Activated naive CD4-positive, alpha-beta T cell treated with anti-CD3 and anti-CD28 coated beads, Interleukin-2, amount 50 U/mL, for 16 hours (primary cell): ENCODE measurements at places on chromosomes 5 and 9.

DNA sequence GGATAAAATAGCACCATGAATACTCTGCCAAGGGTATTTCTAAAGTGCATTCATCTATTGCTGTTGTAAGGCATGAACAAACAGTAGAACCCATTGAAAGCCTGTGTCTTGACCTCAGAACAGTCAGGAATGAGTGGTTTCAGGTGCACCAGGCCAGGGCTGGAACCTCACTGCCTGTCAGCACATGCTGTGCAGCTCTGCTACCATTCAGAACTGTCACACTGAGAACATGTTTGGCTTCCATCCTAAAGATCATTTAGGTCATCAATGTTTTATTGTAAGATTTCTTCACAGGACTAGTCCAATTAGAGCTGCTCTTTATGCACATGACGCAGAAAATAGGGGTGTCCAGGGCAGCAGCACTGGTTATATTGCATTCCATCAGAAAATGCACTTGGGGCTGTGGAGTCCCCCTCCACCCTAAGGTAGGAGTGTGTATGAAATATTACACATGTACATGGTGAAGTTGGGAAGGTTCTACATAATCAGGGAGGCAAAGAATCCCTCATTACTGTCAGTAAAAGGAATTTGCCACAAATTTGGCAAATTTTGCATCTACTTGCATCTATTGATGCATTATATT is 408.0 kb downstream of the CTNND2 start:
- DNase-seq: no peak

- DNase-seq: no peak
Observed at GRCh38 chr9:14007190-14007769, 306.7 kb downstream of the NFIB start.

DNA sequence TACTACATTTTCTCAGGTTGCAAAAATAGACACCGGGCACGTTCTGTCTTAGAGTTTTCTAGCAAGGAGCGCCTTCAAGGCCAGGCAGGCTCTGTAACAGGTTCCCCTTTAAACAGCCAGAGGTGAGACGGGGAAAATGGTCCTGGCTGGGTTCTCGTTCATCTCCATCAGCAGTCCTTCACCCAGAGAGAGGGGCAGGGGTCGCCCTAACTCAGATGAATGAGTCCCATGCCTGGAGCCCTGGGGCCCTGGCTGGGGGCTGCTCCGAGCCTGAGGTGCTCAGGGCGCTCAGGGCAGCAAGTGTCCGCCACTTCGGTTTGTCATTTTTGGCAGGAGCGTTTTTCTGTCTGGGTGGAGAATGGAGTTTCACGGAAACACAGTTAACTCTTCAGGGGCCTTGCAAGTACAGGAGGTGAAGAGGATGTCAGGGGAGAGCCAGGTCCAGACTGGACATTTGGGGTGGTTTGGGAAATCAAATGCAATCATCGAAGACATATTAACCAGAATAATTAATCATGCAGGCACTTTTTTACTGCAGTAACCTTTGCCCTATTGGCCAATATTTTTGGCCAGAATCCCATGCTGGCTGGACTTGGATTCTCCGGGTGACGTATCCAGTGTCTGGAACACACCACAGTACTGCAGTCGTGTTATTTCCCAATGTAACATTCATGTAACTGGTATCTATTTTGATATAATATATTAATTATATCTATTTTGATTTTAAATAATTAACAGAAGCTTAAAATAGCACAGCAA is 2.9 kb downstream of the NTNG2 start:
- DNase-seq: no peak

DNA sequence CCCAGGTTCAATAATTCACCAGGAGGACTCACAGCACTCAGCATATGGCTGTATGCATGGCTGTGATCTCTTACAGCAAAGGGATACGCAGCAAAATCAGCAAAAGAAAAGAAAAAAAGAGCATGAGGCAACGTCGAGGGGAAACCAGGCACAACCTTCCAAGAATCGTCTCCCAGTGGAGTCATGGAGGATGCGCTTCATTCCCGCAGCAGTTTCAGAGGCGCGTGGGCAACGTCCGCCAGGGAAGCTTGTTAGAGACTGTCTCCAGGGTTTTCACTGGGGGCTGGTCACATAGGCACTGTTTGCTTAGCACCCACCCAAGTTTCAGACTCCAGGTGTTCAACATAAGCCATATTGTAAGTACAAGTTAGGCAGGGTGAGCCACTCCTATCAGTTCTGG is 44.6 kb downstream of the NSG2 start:
- no peak for DNase-seq

DNA sequence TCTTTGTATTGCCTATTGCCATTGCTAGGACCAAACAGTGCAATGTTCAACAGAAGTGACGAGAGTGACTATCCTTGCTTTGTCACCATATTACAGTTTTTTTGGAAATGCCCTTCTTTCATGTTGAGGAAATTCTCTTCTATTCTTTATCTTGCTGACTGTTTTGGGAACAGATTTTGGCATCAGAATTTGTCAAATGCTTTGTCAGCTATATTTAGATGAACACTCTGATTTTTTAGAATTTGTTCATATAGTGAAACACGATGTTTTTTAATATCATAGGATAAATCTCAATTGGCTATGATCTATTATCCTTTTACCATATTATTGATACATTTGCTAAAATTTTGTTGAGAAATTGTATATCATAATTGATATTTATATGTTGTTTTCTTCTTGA is 31.4 kb downstream of the FBN2 start:
- DNase-seq: no peak

DNA sequence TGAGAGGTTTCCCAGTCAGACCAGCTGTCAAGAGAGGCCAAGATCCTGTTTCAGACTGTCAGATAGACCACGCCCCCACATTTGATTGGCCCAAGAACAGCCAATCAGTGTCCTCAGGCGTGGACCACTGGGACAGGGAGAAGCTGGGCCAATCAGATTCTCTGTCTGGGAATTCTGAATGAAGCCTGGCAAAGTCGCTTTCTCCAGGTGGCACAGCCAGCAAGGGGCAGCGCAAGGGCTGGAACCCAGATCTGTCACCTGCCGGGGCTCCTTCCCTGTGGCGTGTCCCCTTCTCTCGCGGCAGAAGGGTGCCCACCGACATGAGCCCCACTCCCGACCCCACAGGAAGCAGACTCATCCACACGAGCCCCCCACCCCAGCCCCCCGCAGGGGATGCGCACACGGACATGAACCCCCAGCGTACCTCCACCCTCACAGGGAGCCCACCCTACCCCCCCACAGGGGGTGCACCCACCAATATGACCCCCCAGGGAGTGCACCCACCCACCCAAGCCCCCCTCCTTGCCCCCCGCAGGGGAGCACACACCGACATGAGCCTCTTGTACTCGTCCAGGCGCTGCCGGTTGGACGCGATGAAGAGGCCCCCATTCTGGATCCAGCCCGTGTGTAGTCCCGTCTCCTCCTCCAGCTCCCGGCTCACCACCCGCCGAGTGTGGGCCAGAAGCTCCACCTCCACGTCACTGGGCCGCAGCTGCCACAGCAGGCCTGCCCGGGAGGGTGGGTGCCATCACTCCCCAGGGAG is 6.1 kb downstream of the SARDH start:
- DNase-seq: no peak

- DNase-seq: no peak
Observed at GRCh38 chr5:150024346-150024984, 23.9 kb downstream of the HMGXB3 start.

DNA sequence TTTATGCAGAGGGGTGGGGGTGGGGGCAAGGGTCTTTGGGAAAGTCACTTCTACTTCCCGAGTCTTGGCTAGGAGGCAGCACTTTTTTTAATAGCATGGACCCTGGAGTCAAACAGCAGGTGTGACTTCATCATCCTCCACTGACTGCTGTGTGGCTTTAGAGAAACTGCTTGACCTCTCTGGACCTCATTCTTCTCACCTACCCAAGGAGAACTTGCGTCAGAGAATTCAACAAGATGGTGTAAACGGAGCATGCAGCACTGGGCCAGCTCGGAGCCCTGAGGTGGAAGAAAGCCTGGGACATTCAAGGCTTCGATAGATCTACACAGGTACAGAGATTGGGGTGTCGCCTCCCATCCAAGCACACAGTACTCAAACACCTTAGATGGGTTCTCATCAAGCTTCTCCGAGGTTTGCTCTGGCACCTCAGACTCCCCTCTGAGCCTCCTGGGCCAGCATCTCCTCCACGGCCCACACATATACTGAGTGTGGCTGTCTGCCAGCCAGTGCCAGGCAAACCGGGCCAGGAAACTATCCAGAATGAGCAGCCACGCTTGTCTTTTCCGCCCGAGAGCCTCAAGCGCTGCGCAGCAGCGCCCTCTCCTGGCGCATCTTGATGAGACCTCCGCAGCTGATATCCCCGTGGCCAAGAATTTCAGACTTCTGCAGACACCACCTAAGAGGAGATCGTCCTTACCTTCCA is 4.6 kb upstream of the SLC25A48 start:
- no peak for DNase-seq

- DNase-seq: no peak
Observed at GRCh38 chr5:93883459-93883858, 142.1 kb upstream of the POU5F2 start.

- DNase-seq: no peak
Observed at GRCh38 chr9:96080364-96080763, 204.9 kb downstream of the ERCC6L2 start.

DNA sequence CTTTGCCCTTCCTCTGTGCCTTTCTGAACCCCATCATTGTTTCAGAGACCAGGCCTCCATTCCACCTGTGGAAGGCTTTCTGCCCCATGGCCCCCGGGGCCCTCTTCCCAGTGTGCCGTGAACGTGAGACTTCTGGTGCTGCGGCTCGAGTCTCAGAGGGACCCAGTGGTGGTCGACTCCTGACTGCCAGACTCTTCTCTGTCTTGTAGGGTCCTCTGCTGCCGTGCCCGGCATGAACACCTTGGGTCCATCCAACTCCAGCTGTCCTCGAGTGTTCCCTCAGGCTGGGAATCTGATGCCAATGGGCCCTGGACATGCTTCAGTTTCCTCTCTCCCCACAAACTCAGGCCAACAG is 20.1 kb upstream of the LTC4S start:
- DNase-seq: no peak

- no peak for DNase-seq
Observed at GRCh38 chr9:75699625-75700251, 190.7 kb upstream of the PCSK5 start.

GRCh38 chr5:17400724-17401469 is 97.1 kb upstream of the TAF11L2 start:
- no peak for DNase-seq

GRCh38 chr9:114369216-114370130 is 18.3 kb downstream of the AKNA start:
- no peak for DNase-seq

- no peak for DNase-seq
Observed at GRCh38 chr9:79134654-79135053, 437.1 kb upstream of the TLE4 start.

GRCh38 chr9:121734465-121734864 is 83.0 kb downstream of the DAB2IP start:
- no peak for DNase-seq

DNA sequence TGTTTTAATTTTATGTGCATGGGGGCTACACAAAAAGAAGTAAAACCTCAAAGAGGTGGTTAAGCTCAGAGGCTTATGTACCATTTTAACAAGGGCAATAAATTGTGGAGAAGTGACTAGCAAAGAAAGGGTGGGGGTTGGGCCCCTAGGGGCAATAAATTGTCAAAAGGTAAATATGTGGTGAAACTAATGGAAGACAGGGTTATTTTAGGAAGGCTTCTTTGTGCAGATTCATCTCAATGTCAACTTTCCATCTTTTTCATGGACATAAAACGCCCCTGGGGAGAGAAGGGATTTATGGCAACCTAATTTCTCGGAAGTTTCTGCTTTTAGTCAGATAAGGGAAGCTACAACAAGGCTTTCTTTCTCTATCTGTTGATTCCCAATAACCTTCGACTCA is 42.5 kb upstream of the GOLM1 start:
- no peak for DNase-seq

- DNase-seq: no peak
Observed at GRCh38 chr5:118981783-118982182, 6.6 kb downstream of the DTWD2 start.

DNA sequence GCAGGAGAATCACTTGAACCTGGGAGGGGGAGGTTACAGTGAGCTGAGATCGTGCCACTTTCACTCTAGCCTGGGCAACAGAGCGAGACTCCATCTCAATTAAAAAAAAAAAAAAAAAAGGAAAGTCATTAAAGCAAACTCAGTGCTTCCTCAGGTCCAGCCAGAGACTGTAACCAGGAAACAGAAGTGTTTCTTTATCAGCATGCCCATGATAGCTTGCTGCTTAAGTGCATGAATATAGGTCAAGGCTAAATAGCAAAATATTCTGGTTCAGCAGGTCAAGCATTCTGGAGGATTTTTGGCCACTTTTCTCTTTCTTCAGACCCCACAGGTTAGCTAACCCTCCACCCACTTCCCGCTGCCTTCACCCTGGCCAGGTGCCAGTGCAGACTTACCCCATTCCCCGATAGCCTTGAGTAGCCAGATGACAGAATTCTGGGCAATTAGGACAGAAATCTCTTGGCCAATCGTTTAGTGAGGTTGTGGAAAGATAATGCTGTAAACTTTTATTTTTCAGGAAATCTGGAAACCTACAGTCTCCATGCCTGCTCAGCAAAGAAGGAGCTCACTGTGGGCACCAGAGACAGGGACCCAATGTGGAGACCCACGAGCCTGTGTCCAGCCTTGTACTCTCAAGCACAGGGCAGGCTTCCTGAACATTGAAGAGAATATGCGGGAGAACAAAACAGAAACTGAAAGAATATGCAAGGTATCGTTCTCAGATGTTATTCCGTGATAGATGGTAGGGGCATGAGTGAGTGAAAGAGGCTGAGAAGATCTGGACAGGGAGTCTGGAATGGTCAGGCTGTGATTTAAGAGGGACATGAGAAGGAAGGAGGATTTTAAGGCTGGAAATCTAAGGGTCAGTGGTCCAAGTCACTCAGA is 4.2 kb upstream of the UGT3A2 start:
- no peak for DNase-seq

- no peak for DNase-seq
Observed at GRCh38 chr9:75463871-75464270, 375.6 kb downstream of the OSTF1 start.

DNA sequence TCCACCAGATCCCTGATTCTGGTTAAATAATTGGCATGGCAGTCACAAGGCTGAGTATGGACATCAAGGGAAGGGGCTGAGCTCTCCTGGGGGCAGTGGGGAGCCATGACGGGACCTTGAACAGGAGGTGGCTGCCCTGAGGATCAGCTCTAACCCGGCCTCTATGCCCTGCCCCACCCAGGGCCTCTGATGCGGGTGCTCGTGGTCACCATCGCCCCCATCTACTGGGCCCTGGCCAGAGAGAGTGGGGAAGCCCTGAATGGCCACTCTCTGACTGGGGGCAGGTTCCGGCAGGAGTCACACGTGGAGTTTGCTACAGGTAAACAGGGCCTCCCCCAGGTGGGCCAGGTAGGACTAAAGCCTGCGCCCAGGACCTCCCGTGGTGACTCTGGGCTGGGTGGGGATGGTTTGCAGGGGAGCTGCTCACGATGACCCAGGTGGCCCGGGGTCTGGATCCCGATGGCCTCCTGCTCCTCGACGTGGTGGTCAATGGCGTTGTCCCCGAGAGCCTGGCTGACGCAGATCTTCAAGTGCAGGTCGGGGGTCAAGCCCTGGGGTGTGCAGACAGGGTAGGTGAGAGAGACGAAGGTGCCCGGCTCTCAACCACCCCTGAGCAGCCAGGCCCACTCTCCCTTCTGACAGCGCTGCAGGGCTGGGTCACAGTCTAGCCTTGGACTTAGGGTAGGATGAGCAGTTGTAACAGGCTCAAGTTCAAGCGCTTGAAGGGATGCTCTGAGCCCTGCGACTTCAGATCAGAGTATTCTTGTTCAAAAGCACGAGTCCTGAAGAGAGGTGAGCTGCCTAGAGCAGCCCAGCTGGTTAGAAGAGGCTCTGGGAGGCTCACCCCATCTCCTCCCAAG is 19.9 kb upstream of the ASS1 start:
- DNase-seq: no peak

GRCh38 chr9:72313507-72313906 is 51.5 kb downstream of the ZFAND5 start:
- no peak for DNase-seq
